Fibroblast of lung (primary cell): ENCODE measurements at places on chromosomes 11 and 22. TPM values are rescaled to one million over a fixed set of nuclear protein-coding genes. Genes with fewer than 3 reads are reported as not detected.

KDM4E gene
- polyA plus RNA-seq: not detected in 2 replicates

- no peaks in the 10 kb centered on the region for H3K36me3 ChIP-seq
- no peak overlapping the region for H3K27ac ChIP-seq
- DNase-seq: peak; percentile 41
- H3K4me1 ChIP-seq: peaks cover 14% of the 10 kb centered on the region
- H3K27me3 ChIP-seq: no peaks in the 10 kb centered on the region
- no peak overlapping the region for H3K4me3 ChIP-seq
Observed at GRCh38 chr11:61695917-61696316, 15.7 kb downstream of the DAGLA start.

RBMXL2 gene
- polyA plus RNA-seq: not detected in 2 replicates

- H3K4me3 ChIP-seq: no peak overlapping the region
- DNase-seq: no peak
- no peaks in the 10 kb centered on the region for H3K4me1 ChIP-seq
- no peak overlapping the region for H3K27ac ChIP-seq
- H3K36me3 ChIP-seq: no peaks in the 10 kb centered on the region
- H3K27me3 ChIP-seq: peaks cover 3% of the 10 kb centered on the region
Observed at GRCh38 chr11:121214861-121215260, 77.7 kb upstream of the SC5D start.

GRCh38 chr11:44528103-44528502, 37.4 kb upstream of the CD82 start:
- no peak for DNase-seq
- H3K36me3 ChIP-seq: no peaks in the 10 kb centered on the region
- H3K27ac ChIP-seq: no peak overlapping the region
- H3K4me1 ChIP-seq: no peaks in the 10 kb centered on the region
- no peaks in the 10 kb centered on the region for H3K27me3 ChIP-seq

OR5A2 gene
- not detected in 2 replicates for polyA plus RNA-seq

CTSW gene
- 0.10 TPM in 1 of 2 replicates, not detected in the other for polyA plus RNA-seq

DNA sequence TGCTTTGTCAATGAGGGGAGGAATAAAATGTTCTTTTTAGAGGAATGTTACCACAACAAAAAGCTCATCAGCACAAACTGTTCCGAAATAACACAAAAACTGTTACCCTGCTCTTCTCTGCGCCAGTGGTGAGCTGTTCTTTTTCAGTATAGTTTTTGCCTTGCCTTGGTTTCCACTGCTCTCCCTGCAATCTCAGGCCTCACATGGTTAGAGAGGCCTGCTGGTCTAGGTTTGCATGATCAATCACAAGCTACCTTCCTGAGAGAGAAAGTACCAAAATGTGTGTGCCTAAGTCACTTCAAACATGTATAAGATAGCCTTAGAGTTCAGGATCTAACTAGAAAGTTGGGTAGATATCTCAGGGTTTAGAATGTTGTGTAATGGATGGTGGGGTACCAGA, 114.6 kb downstream of the STIM1 start:
- no peak for DNase-seq
- H3K27me3 ChIP-seq: no peaks in the 10 kb centered on the region
- no peaks in the 10 kb centered on the region for H3K36me3 ChIP-seq
- H3K4me3 ChIP-seq: no peak overlapping the region
- H3K4me1 ChIP-seq: no peaks in the 10 kb centered on the region
- H3K27ac ChIP-seq: no peak overlapping the region

DNA sequence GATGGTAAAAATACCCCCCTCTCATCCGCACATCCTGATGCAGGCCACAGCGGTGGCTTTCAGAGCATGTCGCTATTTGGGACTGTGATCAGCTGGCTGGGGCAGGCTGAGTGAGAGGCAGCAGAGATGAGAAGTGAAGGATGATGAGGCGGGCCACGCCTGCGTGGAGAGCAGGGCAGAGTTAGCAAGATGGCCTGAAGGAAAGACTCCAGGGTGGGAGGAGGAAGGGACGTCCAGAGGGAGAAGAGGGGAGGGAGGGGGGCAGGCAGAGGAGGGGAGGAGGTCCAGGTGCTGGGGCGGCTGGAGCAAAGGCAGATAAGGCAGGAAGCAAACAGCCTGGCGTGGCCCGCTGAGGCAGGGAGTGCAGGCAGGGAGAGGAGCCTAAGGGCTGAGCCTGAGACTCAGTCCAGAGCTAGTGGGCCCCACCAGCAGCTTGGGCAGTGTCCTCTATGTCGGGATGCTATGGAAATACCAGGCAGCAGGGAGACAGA, 29.1 kb downstream of the LRFN4 start:
- H3K4me3 ChIP-seq: no peak overlapping the region
- H3K36me3 ChIP-seq: no peaks in the 10 kb centered on the region
- no peak for DNase-seq
- H3K4me1 ChIP-seq: peaks cover 13% of the 10 kb centered on the region
- H3K27me3 ChIP-seq: no peaks in the 10 kb centered on the region
- H3K27ac ChIP-seq: no peak overlapping the region

- H3K36me3 ChIP-seq: no peaks in the 10 kb centered on the region
- H3K4me1 ChIP-seq: no peaks in the 10 kb centered on the region
- peaks cover 4% of the 10 kb centered on the region for H3K27me3 ChIP-seq
Observed at GRCh38 chr11:19294444-19294843, 53.7 kb upstream of the E2F8 start.

DNA sequence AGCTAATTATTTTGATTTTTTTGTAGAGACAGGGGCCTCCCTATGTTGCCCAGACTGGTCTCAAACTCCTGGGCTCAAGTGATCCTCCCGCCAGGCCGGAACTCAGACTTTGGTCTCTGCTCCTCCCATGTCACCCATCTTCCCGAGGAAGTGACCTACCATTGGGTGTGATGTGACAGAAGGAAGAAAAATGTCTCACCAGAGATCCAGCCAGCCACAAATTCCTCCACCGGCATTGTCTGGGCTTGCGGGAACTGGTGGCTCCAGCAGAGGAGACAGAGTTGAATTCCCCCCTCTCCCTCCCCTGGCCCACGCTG, 772 bp downstream of the SLC25A45 start:
- no peaks in the 10 kb centered on the region for H3K36me3 ChIP-seq
- H3K4me3 ChIP-seq: no peak overlapping the region
- peaks cover 32% of the 10 kb centered on the region for H3K4me1 ChIP-seq
- no peaks in the 10 kb centered on the region for H3K27me3 ChIP-seq

FOLH1 gene
- 0.27 TPM in 1 of 2 replicates, not detected in the other for polyA plus RNA-seq

DNA sequence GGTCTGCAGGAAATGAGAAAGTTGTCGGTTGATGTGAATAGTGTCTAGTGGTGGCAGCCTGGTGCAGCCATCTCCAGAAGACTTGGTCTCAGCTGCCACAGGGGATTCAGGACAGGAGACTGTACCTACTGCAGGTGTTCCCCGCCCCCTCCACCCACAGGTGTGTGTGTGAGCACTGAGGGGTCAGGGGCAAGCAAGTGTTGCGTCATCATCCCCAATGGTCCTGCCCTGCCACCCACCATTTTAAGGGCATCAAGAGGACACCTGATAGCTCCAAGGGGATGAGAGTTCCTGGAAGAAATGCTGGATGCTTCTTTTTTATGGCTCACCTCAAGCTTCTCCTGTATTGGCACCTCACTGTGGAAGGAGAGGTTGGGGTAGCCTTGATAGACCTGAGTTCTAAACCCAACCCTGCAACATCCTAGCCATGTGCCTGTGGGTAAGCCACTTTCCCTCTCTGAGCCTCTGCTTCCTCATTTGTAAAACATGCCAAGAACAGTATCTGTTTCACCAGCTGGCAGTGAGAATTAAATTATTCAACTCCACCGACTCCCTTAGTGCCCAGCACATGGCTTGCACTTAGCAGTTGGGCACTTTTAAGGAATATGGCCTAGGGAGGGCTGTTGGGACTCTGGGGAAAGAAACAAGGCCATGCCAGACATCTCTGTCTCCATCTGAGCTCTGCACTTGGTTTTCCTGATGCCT, 6.1 kb downstream of the C11orf91 start:
- H3K4me3 ChIP-seq: no peak overlapping the region
- H3K27me3 ChIP-seq: no peaks in the 10 kb centered on the region
- DNase-seq: no peak
- H3K4me1 ChIP-seq: peaks cover 28% of the 10 kb centered on the region
- H3K36me3 ChIP-seq: no peaks in the 10 kb centered on the region

DNA sequence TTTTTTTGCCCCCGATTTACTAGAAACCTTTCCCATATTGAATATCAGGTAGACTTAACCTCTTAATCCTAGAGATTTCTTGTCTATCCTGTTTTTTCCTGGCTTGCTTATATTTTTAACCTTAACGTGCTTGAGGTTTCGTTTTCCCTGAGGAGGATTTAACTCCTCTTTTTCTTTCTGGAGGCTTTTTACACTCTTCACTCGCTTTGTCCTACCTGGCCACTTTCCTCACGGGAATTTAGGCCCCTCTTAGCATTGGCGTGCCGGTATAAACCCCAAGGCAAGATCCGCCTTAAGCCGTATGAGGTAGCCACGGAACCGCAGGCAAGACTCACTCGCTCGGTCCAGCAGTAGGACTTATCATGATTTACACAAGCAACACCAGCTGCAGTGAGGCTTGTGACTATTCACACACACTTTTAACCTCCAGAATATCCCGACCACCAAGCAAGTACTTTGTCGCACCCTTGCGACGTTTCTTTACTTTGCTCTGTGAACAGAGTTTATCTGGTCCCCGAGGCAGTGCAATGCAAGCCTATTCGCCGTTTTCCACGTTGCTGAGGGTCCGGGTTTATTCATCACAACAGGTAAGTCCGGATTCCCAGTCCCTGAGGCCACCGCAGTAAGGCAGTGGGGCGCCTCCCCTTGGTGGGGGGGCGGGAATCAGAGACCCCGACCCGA, 20.6 kb upstream of the ALDH3B2 start:
- H3K36me3 ChIP-seq: no peaks in the 10 kb centered on the region
- no peak for DNase-seq
- no peaks in the 10 kb centered on the region for H3K4me1 ChIP-seq

BCR gene
- polyA plus RNA-seq: 15.7 and 42.7 TPM in 2 replicates

PDGFB gene
- polyA plus RNA-seq: 0.03 and 0.50 TPM in 2 replicates

DNA sequence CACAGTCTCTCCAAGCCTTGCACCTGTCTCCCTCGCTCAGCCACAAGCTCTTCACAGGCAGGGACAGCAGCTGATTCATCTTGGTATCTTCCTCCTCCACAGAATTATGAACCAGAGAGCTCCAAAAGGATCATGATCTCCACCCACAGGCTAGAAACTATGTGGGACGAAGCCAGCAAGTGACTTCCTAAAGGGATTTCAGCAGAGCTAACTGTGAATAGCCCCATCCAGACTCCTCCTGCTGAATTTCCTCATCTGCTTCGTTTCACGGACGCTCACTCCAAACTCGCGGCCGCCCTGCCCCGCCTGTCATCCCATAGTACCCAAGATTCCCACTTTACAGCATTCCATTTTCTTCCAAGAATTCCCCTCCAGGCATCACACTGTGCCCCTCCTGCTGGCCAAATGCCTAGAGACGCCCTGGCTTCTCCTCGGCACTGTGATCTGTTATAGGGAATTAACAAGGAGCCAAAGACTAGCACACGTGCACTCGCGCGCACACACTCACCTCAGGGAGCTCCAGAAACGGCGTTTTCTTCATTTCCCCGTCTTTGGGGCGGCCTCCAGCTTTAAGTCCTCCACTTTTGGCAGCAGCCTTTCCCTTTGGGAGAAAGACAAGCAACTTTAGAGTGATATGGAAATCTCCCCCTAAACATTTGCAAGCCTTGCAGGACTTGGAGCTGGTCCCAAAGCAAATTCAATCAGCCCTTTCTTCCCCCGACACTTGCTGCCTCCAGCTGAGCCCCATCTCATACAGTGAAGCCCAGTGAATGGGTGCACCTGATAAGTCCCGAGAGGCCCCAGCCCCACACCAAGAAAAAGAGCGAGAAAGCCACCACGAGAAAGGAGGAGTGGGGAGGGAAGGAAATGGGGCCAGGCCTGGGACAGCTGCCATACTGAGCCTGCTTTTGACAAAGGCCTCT, 35.5 kb downstream of the SPATA19 start:
- DNase-seq: peak; percentile 1
- H3K4me3 ChIP-seq: no peak overlapping the region
- no peaks in the 10 kb centered on the region for H3K4me1 ChIP-seq
- no peaks in the 10 kb centered on the region for H3K27me3 ChIP-seq
- no peak overlapping the region for H3K27ac ChIP-seq
